Gastroesophageal sphincter (tissue), 4 donors: ENCODE measurements at places on chromosomes 5 and 9.

DNA sequence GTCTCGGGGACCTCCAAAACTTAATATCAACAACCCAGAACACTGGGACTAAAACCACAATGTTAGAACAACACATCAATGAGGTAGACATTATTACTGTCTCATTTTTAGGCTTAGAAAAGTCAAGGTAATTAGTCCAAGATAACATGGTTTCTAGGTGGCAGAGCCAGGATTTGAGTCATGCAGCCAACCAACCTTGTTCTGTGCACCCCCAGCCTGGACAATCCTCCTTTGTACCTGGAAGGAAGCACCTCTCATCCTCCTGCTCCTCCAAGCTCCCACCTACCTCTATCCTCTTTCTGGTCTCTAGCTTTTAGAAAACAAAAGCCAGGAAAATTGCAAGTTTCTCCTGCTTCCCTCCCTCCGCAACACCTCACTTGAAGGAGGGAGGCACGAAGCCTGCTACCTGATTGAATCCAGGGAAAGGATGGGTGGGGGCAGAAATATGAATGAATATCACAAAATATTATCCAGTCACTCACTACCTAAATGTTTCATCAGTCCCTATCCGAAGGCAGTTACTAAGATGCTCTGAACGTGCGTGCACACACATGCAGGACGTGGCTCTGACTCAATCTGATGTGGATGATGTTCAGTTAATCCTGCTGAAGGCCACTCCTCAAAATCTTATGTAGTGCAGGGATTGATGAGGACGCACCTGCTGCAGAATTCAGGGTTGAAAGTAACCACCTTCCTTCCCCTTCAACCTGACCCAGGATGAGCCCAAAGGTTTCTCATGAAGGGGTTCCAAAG, 26.3 kb upstream of the TTC1 start:
- ATAC-seq: no peak

GRCh38 chr5:4576908-4577307, 563.2 kb upstream of the ADAMTS16 start:
- no peak for ATAC-seq

DNA sequence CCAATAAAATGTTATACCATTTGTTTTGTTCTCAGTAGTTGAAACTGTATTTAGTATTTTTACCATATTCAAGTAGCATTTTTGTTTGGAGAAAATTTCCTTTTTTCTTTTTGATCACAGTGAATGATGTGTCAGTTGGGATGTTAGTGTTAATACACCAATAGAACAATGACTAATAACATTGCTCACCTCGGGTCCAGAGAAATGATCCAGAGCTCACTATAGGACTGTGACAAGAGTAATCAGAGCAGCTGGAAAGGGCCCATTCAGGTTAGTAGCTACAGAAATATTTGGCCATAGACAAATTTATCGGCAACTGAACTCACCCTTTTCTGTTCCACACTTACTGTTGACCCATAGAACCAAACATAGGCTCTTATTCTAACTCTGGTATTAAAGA, 989.2 kb downstream of the TLE4 start:
- no peak for ATAC-seq

GRCh38 chr5:96440185-96440538, 7.1 kb upstream of the PCSK1 start:
- no peak for ATAC-seq

- ATAC-seq: no peak
Measured at GRCh38 chr5:132058646-132059042, 1.8 kb upstream of the IL3 start.

DNA sequence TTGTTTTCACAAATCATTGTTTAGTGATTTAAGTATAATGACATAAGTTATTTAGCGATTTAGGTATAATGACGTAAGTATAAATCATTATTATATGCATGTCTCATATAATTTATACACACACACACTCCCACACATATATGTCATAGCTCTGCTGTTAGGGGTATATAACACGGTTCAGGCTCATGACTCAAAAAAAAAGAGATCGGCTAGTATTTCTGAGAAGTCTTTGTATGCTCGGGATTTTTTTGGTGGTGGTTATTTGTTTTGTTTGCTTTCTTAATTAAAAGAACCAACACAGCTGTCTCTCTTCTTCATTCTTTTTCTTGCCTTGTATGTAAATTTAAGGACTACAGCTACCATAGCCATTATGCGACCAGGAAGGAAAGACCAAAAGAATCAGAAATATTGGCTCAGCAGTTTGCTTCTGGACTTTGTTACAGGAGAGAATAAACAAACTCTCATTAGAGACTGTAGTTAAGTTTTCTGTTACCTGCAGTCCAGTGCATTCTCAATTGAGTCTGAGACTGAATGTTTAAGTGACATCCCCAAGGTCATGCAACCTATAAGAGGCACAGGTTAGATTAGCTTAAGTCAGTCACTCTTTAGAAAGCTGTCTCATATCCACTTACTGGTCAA, 83.2 kb upstream of the NREP start:
- no peak for ATAC-seq

GRCh38 chr5:150236981-150237754, 47.3 kb downstream of the SLC6A7 start:
- no peak for ATAC-seq

DNA sequence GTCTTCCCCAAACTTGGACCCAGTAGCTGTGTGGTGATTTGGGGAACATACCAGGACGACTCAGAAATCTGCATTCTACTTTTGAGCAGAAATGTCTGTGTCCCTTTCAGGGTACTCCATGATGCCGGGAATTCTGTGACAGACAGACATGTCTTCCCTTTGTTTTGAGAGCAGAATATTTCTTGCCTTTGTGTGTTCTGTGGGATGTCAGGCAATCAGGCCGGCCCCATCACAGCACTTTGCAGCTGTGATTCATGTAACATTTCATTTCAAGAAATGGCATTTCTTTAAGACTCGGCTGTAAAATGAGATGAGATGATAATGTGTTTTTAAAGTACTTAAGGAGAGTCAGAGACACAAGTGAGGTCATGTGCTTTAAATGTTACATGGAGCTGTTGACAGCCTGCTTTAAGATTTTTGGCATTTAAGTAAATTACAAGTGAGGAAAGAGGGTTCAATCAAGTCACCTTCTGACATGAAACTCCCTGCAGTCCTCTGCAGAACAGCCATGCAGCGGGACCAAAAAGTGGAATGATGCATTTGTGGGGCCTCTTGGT, 98.7 kb downstream of the SLC28A3 start:
- ATAC-seq: no peak

DNA sequence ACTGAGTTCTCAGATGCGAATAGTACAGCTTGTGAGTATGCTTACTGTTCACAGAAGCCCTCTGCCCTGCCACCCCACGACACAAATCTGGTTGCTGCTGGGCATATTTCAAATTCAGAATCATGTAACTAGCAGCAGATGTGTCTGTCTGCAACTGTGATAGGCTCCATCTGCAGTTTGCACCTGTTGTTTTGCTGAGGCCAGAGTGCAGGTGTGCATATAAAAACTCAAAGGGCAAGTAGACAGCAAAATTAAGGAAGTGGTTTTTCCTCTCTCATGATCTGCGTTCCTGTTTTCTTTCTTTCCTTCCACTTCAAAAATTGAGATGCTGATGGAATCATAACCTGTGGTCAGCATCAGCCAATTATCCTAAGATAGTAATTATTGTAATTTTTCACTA, 1000.5 kb downstream of the PTPRD start:
- no peak for ATAC-seq

GRCh38 chr5:146359836-146360235, 21.2 kb downstream of the POU4F3 start:
- no peak for ATAC-seq

- no peak for ATAC-seq
Measured at GRCh38 chr5:110873773-110874437, 135.1 kb downstream of the SLC25A46 start.

DNA sequence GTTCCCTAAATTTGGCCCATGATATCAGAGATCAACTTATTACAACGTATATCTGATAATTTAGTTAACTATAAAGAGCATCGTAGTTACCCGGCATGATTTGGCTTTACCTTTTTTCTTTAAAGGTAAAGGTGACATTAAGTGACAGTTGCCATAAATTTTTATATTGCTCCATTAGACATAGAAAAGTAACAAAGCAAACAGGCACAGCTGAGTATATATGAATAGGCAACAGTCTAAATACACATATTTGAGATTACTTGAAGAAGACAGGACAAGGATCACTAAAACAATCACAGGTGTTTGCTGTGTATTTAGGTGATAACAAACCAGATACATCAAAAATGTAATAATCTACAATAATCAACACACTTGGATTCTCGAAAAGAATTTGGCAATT, 34.8 kb downstream of the RFX3 start:
- no peak for ATAC-seq

- no peak for ATAC-seq
Measured at GRCh38 chr5:6602441-6602840, 30.4 kb downstream of the NSUN2 start.

DNA sequence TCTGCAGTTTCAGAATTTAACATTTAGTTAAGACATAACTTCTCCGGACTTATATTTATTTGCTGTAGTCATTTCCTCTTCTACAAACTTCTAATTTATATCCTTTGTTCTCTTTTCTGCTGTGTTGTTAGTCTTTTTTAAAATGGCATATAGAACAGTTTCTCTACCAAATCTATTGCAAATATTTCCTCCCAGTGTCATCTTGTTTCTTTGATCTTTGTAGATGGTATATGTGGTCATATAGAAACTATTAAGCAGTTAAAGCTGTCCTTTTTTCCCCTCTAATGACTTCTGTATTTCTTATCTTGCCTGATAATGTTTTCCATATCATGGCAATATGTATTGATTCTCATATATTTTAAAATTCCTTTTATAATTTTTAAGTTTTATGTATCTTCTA, 264.5 kb downstream of the MCTP1 start:
- ATAC-seq: no peak

DNA sequence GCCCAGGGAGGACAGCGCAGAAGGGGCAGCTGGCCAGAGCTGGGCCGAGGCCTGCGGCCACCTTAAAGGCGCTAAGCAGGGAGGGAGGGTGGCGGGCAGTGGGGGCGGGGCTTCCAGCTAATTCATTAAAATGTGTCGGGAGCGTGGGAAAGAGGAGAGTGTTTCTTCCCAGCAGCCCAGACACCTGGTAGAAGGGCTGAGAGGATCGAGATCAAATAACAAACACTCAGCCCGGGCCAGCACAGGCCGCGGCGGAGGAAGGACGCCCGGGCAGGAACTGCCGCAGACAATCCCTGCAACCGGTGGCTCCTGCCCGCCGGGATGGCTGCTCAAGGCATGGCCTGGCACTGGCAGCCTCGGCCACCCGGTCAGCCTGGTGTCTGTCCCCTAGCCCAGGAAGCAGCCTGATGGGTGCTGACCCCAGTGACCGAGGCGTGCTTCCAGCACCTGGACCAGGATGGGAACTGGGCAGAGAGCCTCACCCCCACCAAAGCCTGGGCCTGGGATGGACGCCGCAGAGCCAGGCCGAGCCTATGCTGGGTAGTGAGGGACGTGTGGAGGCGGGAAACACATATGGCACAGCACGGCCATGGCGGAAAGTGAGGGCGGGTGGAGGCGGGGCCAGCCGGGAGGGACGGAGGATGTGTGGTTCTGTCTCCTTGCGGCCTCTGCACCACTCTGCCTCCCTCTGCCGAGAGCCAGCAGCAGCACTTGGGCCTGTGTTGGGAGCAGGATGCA, 3.2 kb upstream of the NRARP start:
- peak; percentile 34 for ATAC-seq

GRCh38 chr9:95137587-95138145, 179.8 kb downstream of the FANCC start:
- peak; percentile 50 for ATAC-seq

DNA sequence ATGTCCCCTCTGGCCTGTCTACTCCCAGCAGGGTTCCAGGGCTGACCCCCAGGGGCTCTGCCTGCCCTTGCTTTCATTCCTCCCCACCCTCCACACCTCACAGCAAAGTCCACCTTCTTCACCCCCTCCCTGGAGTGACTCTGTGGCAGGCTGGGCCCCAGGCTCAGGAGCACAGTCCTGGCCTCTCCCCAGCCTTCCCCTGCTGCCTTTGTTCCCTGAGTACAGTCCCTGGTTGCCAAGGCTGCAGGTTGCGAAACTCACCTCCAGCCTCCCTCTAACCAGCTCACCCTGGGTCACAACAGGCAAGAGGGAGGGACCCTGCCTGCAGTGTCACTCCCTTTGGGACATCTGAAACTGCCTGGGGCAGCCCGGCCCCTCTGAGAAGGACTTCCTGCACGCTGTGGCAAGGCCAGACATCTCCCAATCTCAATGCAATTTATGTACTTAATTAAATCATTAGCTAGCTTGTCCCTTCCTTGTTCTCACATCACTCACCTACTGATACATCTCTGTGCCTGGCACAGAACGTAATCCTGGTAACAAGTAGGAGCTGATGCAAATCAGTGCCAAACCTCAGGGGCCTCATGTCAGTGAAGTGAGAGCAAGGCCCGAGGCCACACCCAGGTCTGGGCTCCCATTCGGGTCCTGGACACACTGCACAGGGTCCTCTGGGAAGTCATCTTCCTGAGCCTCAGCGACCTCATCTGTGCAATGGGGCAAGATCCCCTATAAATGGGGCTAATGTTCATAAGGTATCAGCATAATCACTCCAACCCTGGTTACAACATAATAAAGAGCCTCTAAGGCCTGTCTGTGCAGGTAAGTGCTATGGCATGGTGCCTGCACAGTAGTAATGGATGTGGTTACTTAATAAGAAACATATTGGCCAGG, 27.3 kb upstream of the TRIM14 start:
- no peak for ATAC-seq

DNA sequence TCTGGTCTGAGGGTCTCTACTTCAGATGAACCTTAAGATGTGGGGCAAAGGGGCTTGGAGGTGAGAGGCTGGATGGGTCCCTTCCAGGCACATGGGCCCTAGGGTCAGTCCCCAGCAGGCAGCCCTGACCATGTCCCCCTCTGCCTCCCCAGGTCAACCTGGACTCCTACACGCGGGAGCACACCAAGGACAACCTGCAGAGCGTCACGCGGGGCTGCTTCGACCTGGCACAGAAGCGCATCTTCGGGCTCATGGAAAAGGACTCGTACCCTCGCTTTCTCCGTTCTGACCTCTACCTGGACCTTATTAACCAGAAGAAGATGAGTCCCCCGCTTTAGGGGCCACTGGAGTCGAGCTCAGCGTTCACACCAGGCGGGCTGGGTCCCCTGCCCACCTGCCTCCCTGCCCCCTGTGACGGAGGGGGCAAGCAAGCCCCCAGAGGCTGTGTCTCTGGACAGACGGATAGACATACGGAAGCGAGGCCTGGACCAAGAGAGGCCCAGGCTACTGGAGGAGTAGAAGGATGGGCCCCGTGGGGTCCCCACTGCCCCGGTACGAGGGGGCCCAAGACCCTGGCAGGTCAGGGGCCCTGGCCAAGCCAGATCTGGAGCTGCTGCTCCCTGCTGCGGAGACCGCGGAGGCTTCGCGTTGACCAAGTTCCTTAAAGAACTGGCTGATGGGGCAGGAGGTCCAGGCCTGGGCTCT, 133.2 kb downstream of the RGS3 start:
- ATAC-seq: no peak

- peak; percentile 29 for ATAC-seq
Measured at GRCh38 chr9:129497005-129497812, 123.7 kb downstream of the C9orf50 start.

- ATAC-seq: no peak
Measured at GRCh38 chr5:14675865-14676300, 11.4 kb downstream of the OTULIN start.

DNA sequence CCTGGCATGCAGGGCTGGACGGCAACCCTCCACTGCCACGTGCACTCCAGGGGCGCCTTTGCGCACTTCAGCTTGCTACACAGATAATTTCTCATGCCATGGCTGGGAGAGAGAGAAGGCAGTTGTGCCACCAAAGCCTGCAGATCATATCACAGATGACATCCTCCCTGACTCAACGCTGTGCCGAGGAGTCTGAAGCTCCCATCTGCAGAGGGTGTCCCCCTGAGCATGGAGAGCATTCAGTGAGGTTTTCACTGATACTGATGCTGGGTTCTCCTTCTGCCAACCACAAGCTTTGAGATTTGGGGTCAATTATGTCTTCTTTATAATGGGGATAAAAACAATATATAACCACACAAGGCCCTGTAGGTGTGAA, 607.4 kb upstream of the ADAMTS16 start:
- no peak for ATAC-seq
